Cortex of kidney (tissue), 1 donor: ENCODE measurements at places on chromosomes 7 and 10.

GRCh38 chr10:91206837-91207474 is 13.5 kb upstream of the PCGF5 start:
- DNase-seq = no peak

DNA sequence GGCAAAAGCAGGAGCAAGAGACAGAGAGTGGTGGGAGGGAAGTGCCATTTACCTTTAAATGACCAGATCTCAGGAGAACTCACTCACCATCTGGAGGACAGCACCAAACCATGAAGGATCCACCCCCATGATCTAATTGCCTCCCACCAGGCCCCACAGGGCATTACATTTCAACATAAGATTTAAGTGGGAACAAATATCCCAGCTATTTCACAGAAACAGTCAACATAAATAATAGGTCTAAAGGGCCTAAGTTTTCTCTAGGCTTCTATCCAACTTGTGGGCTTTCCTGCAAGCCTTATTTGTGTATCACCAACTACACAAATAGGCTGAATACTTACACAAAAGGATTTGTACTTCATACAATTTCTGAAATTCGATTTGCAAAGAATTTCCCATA is 196.8 kb upstream of the POT1 start:
- no peak for DNase-seq

GRCh38 chr10:96334616-96335526 is 23.9 kb downstream of the OPALIN start:
- DNase-seq = no peak

GRCh38 chr10:7428673-7429350 is 18.0 kb upstream of the SFMBT2 start:
- no peak for DNase-seq

DNA sequence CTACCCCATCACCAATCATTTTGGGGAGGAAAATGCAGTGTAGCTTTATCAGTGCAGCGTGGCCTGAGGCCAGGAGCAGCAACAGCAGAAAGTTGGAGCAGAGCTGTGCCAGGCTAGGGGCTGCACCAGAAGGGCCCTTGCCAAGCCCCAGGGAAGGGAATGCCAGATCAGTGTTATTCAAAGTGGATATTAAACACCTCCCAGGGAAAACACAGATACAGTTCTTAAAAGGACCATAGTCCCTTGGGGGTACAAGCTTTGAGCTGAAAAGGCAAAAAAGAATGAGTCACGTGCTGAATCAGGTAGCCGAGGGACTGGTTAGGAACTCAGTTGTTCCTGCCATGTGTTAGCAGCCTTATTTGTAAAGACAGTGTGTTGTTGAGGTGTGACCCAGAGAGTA is 54.0 kb downstream of the GSDME start:
- no peak for DNase-seq

- no peak for DNase-seq
These were observed 91.3 kb downstream of the CALD1 start for GRCh38 chr7:134870781-134871180.

DNA sequence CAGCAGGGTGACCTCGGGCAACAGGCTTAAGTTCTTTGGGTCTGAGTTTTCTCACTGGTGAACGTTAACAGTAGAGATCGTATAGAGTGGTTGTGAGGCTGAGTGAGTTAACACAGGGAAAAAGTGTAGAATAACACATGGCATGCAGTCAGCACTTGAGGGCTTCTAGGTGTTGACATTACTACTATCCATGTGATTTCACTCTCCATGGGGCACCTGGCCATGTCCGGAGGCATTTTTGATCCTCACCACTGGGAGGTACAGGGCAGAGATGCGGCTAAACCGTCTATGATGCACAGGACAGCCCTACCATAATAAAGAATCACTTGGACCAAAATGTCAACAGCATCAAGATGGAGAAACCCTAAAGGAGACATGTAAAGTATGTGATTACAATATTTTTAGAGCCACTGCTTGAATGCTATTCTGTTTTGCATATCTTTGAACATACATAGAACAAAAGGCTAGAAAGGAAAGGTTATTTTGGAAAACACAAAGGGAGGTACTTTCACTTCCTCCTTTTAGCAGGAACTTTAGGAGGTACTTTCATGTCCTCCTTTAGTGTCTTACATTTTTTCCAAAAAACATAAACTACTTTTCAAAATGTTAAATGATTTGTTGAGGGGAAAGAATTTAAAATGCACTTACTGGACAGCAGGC is 44.3 kb downstream of the NOD1 start:
- no peak for DNase-seq

DNA sequence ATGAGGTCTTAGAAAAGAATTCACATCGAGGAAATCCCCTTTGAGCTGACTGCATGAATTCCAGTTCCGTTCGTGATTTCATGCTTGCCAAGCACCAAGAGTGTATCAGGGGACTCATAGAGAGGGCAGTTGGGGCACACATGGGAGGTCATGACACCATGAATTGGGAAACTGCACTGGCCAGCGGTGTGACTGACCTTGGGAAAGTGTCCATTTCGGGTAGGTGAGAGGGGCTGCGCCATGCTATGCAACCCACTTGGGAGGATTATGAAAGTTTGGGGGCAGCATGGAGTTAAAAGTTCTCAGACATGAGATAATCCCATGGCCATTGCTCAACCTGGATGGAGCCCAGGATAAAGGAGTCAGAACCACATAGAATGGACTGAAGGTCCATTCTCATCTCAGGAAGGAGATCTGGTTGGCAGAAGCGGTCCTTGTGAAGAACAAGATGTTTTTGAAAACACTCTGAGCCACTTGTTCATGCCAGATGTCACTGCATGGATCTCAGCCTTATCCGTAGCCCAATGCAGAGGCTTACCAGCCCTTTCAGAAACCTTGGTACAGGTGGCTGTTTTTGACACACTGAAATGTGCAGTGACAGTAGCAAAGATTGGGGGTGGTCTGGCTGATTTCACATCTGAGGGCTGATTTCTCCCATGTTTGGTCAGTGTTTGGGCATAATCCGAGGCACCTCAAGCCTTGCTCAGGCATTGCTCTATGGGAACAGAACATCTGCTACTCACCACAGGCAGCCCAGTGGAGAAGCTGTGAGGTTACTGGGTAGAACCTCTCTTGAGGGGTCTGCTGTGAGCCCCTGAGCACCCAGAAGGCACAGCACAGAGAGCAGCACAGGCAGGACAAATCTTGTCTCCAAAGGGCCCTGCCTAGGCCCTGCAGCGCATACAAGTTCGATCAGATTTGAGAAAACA is 252.3 kb downstream of the CXCL12 start:
- DNase-seq = no peak

- no peak for DNase-seq
These were observed 75.9 kb downstream of the ADARB2 start for GRCh38 chr10:1661416-1661815.

DNA sequence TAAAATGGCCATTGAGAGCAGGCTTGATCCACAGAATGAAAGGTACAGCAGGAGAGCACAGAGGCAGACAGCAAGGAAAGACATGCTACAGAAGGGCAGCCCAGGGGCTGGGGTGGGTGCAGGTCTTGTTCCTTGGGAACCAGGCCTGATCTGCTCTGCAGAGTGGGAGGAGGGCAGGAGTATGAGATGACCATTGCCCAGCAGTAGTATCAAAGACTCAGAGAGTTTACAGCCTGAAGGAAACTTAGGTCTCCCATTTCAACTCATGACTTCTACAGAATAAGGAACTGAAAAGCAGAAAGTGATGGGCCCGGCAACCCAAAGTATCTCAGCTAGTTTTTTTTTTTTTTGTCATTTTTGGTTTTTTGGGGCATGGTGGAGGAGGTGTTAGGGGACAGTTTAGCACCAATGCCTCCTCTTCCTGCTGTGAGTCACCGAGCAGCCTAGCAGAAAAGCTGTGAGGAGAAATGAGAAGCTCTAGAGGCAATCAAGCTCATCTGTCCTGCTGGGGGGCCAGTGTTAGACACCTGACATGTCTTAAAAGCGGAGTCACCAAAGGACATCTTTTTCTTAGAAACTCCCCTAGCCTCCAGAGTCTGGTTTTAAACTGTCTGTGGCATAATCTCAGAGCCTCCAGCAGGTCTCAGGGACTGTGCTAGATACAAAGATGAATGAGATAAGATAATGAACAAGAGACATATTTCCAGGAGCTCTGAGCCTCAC is 34.3 kb upstream of the HERPUD2 start:
- DNase-seq = no peak

- DNase-seq = no peak
These were observed 32.0 kb upstream of the BMPR1A start for GRCh38 chr10:86724445-86724844.

GRCh38 chr10:2986391-2986801 is 81.0 kb upstream of the PFKP start:
- DNase-seq = no peak

GRCh38 chr10:126017961-126018560 is 121.7 kb downstream of the FANK1 start:
- DNase-seq = no peak

DNA sequence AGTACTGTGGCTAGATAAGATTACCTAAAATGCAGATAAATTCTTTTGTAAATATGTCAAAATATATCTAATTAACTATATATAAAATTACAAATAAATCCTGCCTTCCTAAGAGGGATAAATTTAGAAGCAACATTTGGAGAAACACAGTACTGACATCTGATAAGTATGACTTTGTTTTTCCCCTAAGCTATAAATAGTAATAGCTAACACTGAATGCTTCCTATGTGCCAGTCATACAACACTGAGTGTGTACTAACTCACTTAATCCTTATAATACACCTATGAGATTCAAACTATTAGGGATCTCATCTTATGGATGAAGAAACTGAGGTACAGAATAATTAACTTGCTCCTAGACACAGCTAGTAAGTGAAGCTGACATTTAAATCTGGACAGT is 733.4 kb downstream of the MAGI2 start:
- no peak for DNase-seq

- DNase-seq = no peak
These were observed 66.4 kb downstream of the NHLRC2 start for GRCh38 chr10:113920875-113921274.

- DNase-seq = no peak
These were observed 296.7 kb downstream of the GLRX3 start for GRCh38 chr10:130432850-130433249.

- DNase-seq = no peak
These were observed 6.1 kb downstream of the GSTO2 start for GRCh38 chr10:104274762-104275721.

DNA sequence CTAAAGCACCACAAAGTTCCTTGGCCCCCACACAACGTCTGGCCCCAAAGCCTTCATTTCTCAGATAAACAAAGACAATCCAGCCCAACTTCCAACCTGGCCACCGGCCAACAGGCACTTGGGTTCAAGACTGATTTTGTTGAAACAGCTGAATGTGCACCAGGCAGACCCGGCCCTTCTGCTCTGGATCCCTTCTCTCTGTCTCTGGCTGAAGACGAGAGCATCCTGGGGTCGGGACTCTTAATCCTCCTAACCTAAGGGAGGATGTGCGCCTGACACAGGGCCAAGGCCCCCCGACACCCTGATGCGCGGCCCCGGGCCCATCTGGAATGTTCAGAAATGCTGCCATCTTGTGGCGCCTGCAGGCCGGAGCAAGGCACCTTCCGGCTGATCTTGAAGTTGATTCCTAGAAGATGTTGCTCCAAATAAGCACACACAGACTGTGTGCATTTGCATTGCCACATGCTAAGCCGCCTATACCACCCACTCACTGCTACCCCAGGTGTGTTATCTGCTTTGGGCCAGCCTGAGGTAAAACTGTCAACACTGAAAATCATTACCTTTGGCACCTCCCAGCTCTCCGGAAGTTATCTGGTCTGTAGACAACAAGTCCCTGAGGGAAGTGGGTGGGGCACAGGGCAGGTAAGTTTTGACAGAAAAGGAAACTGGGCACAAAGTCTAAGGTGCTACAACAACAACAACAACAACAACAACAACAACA is 98.4 kb upstream of the HABP2 start:
- no peak for DNase-seq

GRCh38 chr7:38398725-38399321 is 125.4 kb upstream of the TARP start:
- DNase-seq = no peak

- DNase-seq = no peak
These were observed 65.2 kb upstream of the OIT3 start for GRCh38 chr10:72828294-72828693.

DNA sequence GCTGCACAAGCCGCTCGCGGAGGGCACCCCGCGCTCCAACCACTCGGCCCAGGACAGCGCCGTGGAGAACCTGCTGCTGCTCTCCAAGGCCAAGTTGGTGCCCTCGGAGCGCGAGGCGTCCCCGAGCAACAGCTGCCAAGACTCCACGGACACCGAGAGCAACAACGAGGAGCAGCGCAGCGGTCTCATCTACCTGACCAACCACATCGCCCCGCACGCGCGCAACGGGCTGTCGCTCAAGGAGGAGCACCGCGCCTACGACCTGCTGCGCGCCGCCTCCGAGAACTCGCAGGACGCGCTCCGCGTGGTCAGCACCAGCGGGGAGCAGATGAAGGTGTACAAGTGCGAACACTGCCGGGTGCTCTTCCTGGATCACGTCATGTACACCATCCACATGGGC is 50.0 kb downstream of the FIGNL1 start:
- no peak for DNase-seq

GRCh38 chr7:80823057-80823456 is 95.8 kb downstream of the SEMA3C start:
- DNase-seq = no peak

DNA sequence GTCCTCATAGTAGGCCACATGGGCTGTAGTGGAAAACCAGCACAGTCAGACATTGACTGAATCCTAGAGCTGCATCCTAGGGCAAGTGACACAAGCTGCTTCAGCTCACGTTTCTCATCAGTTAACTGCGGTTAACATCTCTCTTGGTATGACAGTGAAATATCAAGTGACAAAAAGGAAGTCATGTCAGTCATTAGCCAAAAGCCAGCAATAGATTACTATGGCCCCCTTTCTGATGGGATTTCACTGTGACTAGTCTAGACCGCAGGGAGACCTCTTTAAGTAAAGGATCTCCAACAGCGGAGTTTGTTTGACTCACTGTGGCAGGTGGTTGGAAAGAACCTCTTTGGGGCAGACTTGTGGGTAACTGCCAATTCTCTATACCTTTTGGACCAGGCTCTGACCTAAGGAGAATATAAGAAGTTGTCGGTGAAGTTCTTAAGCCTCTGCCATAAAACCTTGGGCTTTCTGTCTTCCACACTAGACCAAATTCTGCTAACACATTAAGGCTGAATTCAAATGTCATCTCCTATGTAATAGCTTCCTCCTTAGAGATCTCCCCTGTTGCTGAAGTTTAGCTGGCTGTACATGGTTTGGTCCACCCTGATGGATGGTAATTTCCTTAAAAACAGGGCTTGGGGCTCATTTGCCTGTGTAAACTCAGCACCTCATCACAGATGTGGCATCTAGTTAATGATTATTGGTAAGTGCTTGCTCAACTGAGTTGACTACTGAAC is 115.3 kb downstream of the SGMS1 start:
- DNase-seq = no peak

DNA sequence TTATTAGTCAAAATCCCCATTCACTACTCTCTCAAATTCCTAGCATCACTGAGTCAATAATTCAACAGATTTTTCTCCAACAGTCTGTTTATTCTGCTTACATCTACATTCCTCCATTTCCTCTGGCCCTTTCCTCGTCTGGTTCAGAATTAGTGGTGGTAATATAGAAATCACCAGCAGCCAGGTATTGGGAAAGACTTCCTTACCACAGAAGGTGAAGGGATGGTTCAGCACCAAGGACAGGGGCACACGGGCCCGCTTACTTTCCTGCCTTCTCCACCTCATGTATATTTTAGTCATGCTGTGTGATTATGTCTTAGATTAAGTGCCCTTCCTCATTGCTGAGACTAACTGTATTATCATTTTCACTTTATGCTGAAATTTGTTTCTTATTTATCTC is 70.4 kb upstream of the APBB1IP start:
- no peak for DNase-seq
